ENCODE measurements at places on chromosomes 7 and 10.

DNA sequence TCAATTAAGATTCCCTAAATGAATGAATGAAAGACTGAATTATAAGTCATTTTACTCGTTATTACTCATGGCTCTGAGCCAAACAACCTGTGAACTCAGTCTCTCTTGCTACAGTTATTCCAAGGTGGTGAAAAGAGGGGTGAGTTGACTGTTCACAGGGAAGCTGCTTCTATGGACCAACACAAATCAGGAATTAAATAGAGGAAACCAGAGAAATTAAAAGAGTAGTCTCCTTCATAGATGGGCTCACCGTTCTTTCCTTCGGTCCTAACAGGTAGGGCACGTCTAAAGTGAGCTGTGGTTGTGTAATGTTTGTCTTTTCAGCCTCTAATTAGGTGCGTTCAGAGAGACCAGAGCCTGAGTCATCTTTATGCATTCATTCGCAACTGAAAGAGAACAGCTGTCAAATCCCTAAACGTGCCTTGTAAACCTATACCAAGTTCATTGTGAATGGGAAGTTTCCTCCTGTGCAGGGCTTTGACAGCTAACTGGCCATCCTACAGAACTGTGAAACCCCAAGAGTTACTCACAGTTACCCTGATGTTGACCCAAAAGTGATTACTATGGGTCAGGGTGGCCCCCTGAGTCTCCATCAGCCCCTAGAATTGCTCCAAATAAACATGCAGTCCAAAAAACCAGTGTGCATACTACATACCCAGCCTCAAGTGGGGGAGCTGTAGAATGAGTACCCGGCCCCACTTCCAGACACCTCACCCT, 18.2 kb upstream of the C10orf53 start:
- no peak for DNase-seq

DNA sequence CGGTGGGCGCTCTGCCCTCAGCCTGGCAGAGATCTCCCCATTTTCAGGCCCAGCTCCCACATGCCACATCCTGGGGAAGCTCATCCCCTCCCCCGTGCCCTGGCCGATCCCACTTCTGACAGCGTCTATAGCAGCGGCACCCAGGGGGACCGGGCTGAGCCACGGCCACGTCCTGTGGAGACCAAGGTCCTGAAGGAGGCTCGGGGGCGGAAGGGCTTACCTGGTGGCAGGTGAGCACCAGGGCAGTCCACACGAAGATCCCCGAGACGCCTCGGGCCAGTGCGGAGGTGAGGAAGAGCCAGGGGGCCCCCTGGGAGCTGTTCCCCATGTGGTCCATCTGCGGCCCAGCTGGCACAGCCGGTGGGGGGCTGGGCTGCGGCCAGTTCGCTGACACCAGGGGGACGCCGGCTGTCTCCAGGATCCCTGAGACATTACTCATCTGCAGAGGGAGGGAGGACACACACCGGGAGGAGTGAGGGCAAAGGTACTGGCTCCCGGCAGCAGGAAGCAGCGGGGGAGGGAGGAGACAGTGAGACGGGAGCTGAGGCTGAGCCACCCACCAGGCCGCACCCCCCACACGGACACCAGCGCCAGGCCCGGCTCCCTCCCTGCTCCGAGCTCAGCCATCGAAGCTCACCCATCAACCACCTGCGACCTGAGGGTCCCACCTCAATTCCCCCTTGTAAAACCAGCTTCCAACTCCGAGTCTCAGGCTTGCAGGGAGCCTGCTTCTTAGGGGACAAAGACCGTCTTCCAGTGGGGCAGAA, 776 bp downstream of the TMEM184A start:
- no peak for DNase-seq

DNA sequence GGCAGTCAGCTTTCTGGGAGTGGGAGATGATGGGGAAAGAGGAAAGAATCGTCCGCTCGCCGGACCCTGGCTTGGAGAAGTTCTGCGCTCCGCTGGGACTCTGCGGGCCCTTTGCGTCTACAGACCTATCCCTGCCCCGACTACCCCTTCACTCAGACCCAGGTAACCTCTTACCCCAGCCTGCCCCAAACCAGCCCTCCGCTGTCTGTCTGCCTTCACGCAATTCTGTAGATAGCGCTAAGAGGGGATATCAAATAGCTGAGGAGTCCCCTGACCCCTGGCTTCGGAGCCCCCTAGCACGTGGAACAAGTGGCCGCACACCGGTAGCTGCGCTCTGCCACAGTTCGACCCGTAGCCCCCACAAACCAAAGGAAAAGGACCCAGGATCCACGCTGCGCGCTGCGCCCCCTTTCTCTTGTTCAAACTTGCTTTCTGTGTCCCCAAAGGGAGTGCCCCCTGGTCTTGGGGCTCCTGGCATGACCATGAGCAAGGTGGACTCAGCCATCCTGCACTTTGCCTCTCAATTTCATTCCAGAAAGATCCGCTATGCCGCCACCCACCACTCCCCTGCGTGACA, 7.0 kb downstream of the HOXA4 start:
- no peak for DNase-seq

GRCh38 chr7:117119192-117119924, 166.1 kb downstream of the ST7 start:
- DNase-seq = peak; percentile 17

All from stimulated activated CD8-positive, alpha-beta memory T cell treated with anti-CD3 and anti-CD28 coated beads, Interleukin-12 subunit alpha, Interleukin-12 subunit beta, amount 100 ng/mL, for 4 hours (primary cell).